NCI-H1105 (cell line): ENCODE measurements at places on chromosomes 16 and 17.

DNA sequence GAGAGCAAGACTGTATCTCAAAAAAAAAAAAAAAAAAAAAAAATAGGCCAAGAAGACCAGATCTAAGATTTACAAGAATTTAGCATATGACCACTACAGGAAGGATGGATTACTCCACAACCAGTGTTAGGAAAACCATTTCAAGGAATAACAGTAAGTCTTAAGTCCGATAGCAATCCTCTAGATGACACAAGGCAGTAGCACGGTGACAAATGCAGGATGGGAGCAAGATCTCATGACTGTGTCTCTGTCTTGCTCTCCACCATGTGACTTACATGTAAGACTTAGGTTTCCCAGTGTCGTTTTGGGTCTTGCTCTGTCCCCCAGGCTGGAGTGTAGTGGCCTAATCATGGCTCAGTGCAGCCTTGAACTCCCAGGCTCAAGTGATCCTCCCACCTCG is 27.8 kb downstream of the C16orf96 start:
- DNase-seq = no peak

DNA sequence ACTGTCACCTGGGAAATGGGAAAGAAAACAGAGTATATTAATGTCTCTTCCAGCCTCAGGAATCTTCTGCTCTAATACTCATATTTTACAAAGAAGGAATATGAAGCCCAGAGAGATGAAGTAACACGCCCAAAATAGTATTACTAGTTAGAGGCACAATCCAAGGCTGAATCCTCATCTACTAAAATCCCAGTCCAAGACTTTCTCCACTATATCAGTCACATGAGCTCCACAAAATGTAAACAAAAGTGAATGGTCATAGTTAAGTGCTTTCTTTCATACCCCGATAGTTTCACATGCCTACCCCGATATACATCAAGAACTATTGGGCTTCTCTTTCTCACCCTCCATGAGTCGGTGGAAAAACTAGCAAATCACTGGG is 965 bp downstream of the INTS2 start:
- DNase-seq = no peak

DNA sequence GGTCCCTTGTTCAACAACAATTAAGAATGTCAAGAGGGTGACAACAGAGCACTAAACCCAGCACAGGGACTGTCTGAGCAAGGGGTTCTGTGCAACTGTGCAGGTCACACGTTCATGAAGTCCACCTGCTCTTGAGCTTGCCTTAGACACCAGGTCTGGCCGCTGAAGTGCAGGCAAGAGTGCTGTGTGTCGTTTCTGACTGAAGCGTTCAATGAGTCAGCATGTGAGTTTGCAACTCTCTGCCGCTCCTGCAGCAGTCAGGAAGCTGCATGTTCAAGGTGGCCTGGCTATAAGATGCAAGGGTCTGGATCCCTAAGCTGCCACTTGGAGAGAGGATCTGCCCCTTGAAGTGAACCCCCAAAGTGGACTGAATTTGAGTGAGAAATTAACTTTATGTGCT is 332.7 kb upstream of the HSBP1 start:
- no peak for DNase-seq

DNA sequence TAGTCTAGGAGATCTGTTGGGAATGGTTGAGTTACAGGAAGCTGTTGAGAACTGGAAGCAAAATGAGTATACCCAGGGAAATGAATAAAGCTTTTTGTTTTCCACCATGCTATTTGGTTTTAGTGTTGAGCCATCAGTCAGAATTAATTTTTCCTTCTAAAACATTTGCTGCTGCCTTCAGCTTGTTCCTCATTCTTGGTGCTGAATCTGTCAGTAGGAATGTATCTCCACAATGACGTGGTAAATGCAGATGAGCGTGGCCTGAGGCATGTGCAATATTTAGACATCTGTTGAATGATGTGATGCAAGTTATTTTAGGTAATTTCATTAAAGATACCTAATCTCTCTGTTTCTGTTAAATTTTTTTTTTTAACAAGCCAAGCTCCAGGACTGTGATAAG is 10.9 kb downstream of the HAPSTR1 start:
- DNase-seq = no peak

GRCh38 chr16:50731130-50731988 is 10.5 kb upstream of the CYLD start:
- no peak for DNase-seq

DNA sequence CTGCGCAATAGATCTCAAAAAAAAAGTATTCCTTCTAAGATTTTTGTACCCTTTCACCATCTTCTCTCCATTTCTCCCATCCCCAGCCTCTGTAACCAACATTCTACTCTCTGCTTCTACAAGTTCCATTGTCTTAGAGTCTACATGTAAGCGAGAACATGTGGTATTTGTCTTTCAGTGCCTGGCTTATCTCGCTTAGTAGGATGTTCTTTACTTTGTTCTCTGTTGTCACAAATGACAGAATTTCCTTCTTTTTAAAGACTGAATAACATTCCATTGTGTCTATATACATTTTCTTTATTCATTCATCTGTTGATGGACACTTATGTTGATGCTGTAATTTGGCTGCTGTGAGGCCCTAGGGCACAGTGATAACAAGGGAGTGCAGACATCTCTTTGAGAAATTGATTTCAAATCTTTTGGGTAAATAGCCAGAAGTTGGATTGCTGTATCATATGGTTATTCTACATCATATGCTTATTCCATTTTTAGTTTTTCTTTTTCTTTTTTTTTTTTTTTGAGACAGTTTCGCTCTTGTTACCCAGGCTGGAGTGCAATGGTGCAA is 37.7 kb upstream of the MYH10 start:
- DNase-seq = no peak

GRCh38 chr17:9522074-9522473 is 53.5 kb downstream of the STX8 start:
- DNase-seq = peak; percentile 50

DNA sequence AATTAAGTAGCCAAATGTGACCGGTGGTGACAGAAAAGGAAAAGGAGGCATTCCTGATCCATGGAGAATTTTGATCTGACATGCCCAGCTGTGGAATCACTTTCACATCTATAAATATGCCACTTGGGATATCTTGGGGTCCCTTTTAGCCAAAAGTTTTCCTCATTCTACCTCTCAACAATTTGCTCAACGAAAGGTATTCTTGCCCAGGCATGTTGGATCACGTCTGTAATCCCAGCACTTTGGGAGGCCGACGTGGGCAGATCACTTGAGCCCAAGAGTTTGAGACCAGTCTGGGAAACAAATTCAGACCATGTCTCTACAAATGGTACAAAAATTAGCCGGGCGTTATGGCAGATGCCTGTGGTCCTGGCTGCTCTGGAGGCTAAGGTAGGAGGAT is 24.3 kb downstream of the LITAF start:
- no peak for DNase-seq

DNA sequence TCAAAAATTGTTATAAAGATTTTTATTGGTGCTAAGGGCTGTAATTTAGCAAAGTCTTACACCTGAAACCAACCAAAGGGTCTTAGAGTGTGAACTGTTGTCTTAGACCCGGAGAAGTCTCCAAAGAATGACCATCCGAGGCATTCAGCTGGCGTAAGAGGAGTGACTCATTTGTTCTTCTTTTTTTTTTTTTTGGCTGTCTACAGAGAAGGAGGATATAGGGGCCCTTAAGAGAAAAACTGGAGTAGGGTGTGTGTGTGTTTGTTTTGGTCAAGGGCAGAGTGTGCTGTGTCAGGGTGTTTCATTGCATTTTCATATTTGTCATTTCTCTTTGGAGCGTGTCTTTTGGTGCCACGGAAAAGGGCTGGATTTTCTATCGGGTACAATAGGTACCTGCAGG is 508.0 kb downstream of the WWOX start:
- no peak for DNase-seq

DNA sequence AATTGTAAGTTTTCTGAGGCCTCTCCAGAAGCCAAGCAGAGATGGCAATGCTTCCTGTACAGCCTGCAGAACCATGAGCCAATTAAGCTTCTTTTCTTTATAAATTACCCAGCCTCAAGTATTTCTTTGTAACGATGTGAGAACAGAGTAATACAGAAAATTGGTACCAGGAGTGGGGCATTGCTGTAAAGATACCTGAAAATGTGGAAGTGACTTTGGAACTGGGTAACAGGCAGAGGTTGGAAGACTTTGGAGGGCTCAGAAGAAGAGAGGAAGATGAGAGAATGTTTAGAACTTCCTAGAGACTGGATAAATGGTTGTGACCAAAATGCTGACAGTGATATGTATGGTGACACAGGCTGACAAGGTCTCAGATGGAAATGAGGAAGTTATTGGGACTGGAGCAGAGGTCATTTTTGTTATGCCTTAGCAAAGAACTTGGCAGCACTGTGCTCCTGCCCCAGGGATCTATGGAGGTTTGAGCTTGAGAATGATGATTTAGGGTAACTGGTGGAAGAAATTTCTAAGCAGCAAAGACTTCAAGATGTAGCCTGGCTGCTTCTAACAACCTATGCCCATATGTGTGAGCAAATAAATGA is 23.1 kb downstream of the PRDM7 start:
- no peak for DNase-seq

DNA sequence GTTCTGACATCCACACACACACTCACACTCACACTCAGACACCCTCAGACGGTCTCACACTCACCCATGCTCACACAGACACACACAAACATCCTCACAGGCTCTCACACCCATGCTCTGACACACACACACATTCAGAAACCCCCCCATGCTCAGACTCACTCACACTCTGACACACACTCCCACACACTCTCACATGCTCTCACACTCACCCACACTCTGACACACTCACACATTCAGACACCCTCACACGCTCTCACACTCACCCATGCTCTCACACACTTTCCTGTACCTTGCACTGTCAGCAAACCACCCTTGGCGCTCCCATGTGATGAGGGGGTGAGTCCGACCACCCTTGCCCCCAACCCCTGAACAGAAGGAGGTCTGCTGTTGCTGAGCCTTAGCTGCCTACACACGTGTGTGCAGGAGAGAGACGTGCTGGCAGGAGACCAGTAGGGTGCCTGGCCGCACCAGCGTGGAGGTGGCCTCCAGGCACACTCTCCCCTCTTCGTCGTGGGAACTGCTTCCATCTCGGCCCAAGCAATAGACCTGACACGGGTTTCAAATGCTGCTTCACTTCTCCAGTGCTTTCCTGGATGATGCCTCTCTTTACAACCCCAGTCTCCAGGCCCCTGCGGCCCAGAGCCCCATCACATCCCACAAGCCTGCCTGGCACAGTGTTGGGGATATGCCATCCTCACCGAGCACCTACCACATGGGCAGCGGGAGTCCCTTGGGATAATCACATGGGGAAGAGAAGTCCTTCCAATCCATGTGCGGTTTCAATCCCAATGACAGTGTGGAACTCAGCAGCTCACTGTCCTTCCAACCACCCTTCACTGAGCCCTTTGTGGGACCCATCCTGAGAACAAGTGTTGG is 267.8 kb upstream of the FOXF1 start:
- DNase-seq = no peak
